ENCODE measurements at places on chromosomes 3 and 15. TPM values are rescaled to one million over a fixed set of nuclear protein-coding genes. Genes with fewer than 3 reads are reported as not detected.

The CPNE9 gene
- total RNA-seq, result not detected

The CEP97 gene
- 17.3 TPM for total RNA-seq

The ARHGAP11A gene
- total RNA-seq, result 88.4 TPM

The UNC13C gene
- total RNA-seq, result not detected

The ATP13A3 gene
- 165 TPM for total RNA-seq

GRCh38 chr3:185081521-185081920 is 71.3 kb downstream of the C3orf70 start:
- DNase-seq, result no peak

GRCh38 chr15:70152070-70152480 is 54.4 kb upstream of the TLE3 start:
- no peak for DNase-seq

DNA sequence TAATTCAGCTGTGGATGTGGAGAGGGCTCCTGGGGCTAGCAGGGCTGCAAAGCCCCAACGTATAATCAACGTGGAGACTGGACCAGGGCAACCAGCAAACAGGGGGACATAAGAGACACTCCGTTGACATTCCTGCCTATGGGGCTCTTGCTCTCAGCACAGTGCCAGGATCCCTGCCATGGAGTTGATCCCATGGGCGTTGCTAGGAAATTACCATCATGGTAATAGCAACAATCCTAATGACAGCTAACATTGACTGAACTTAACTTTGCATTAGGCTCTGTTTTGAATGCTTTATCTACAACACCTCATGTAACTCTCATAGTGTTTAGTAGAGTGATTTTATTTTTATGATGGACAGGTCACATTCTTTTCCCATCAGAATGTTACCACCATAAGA is 16.9 kb downstream of the GASK1A start:
- no peak for DNase-seq

DNA sequence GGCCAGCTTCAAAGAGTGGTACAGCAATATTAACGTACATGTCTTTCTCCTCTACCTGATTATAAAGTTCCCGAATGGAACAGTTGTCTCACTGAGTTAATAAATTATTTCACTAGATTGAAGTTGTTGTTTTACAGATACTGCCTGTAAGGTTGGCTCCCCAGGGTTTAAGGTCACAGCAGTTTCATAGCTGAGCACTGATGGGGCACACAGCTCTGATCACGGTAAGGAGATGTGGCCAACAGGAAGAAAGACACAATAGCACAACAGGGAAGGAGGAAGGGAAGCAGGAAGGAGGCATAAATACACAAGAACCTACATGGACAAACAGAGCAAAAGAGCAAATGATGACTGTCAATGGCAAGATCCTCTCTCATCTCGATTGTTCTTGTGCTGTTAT is 215.6 kb downstream of the WNT5A start:
- DNase-seq, result no peak

GRCh38 chr3:173037840-173038483 is 103.1 kb downstream of the SPATA16 start:
- no peak for DNase-seq

All from CD8-positive, alpha-beta memory T cell (primary cell).